ENCODE measurements at places on chromosomes 7 and 10.

DNA sequence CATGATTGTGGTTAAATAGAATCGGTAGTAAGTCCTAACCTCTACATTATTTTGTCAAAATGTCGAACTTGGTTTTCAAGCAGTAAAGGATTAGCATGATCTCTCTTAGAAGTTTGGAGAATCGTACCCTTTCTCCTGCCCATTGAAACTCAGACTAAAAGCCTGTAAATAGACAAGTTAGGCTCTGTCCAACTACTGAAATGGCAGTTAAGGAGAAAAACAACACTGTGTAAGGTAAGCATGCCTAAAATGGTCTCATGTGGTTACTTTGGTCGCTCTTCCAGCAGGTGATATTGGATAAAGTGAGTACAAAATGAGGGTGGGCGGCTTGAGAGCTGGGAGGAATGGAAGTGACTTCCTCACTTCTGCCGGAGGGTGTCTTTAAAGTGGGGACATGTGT, 25.0 kb downstream of the SEC61A2 start:
- DNase-seq = no peak

DNA sequence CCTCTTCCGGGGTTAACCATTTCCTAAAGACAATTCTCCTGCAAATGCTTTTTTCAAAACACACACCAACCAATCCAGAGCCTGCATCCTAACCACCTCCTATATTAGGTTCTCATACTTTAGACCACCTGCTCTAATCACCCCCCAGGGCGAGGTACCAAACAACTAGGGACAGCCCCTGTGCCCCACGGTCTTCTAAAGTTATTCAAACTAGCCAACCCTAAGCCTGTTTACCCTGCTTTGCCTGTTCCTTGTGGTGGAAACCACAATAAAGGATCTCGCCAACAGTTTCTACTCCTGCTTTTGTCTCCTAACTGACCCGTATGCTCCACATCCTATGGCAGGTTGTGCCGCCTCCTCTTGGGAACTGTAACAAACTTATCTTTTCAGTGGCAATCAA, 21.1 kb downstream of the SP4 start:
- no peak for DNase-seq

DNA sequence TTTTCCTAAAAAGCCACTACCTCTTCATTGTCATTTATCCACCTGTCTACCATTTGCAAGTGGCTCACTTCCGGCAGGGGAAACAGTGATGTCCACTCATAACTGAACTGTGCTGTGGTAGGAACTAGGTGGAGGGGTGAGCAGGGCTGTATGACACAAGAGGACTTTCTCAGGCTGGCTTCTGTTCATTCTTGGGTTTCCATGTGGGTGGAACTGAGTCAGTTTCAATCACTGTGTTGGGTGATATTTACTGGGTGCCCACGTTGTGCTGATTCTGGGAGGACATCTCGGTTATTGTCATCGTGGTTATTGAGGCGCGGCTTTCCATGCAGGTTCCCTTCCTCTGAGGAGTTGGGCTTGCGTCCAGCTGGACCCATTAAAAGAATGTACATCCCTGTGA, 38.8 kb downstream of the RAMP3 start:
- DNase-seq = no peak

GRCh38 chr7:88789480-88790064, 6.0 kb downstream of the TEX47 start:
- no peak for DNase-seq

- no peak for DNase-seq
Observed at GRCh38 chr10:69497231-69497561, 45.9 kb downstream of the TSPAN15 start.

- DNase-seq = no peak
Observed at GRCh38 chr7:26616235-26616634, 248.2 kb downstream of the SKAP2 start.

- no peak for DNase-seq
Observed at GRCh38 chr10:113094114-113094486, 144.1 kb downstream of the TCF7L2 start.

- DNase-seq = no peak
Observed at GRCh38 chr10:114543456-114543855, 114.6 kb downstream of the ABLIM1 start.

DNA sequence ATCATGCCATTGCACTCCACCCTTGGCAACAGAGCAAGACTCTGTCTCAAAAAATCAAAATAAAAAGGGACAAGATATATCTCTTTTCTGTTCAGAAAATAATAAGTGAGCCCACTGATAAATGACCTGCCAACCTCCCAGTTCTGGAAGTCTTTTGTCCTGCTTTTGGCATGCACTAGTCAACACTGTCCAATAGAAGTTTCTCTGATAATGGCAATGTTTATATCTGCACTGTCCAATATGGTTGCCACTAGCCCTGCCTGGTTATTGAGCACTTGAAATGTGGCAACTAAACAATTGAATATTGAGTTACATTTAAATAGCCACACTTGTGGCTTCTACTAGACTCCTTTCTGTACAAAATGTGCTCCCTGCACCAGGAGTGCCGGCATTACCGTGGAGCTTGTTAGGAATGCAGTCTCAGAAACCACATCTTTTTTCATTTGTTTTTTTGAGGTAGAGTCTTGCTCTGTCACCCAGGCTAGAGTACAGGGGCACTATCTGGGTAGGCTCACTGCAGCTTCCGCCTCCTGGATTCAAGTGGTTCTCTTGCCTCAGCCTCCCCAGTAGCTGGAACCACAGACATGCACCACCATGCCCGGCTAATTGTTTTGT, 229.7 kb downstream of the CACNB2 start:
- DNase-seq = no peak

DNA sequence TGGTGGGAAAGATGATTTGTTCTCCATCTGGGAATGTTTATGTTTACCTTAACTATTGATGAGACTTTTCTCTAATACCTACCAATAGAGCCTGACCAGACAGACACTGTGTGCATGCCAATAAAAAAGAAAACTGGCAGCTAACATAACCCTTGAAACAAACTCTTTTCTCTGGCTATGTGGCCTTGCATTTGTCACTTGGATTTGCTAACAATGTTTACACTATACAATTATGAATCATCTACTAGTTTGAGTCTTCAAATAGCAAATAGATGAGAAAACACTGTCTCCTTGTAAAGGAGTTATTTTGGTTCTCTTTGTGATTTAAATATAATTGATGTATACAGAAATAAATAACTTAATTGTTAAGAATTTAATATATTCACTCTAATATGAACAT, 273.1 kb downstream of the SEMA3D start:
- DNase-seq = no peak

DNA sequence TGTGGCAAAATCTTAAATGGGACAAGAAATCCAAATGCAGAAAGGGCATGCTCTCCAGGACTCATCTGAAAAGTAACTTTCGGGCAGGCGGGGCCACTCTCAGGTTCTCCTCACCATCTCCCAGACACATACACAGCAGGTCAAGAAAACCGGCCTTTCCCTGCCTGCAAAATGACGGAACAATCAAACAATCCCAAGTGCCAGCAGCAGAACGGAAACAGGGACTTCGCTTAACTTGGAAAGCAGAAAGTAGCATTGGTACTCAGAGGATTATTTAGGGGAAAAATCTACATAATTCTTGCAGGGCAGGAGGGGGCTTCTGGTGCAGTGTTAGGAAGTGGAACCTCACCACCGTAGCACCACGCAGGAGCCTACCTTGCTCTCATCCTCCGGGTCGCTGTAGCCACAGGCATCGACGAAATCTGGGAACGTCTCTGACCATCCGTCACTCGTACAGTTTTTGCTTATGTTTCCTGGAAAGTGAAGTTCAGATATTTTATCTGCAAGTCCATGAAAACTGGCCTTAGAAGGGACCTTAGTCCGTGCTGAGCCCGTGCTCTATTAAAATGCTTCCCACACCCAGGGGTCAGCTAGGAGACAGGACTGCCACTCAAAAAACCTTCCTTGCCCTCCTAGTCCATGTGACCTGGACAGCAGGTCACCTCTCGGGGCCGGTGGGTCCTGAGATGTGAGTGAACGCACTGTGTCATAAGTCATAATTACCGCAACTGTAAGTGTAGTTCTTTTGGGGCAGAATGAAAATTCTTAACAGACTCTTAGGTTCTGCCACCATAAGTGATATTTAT, 41.1 kb downstream of the VIPR2 start:
- no peak for DNase-seq

GRCh38 chr7:91519241-91520158, 255.3 kb downstream of the FZD1 start:
- DNase-seq = no peak

GRCh38 chr10:75470901-75471300, 39.5 kb downstream of the LRMDA start:
- no peak for DNase-seq

DNA sequence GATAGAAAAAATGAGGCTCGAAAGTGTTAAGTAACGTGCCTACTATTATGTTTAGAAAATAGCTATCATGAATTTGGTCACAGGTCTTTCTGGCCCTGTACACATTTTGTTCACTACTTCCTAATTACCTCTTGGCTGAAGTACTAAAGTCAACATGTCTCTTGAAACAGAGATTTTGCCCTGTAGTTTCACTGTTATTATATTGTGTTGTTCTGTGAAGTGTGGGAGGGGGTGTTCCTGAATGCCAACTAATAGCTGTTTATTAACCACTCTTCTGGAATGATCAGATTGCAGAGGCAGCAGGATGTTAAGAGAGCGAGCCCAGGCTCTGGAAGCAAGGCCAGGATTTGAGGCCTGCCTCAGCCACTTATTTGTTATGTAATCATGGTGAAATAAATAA, 72.1 kb downstream of the RNF133 start:
- no peak for DNase-seq

DNA sequence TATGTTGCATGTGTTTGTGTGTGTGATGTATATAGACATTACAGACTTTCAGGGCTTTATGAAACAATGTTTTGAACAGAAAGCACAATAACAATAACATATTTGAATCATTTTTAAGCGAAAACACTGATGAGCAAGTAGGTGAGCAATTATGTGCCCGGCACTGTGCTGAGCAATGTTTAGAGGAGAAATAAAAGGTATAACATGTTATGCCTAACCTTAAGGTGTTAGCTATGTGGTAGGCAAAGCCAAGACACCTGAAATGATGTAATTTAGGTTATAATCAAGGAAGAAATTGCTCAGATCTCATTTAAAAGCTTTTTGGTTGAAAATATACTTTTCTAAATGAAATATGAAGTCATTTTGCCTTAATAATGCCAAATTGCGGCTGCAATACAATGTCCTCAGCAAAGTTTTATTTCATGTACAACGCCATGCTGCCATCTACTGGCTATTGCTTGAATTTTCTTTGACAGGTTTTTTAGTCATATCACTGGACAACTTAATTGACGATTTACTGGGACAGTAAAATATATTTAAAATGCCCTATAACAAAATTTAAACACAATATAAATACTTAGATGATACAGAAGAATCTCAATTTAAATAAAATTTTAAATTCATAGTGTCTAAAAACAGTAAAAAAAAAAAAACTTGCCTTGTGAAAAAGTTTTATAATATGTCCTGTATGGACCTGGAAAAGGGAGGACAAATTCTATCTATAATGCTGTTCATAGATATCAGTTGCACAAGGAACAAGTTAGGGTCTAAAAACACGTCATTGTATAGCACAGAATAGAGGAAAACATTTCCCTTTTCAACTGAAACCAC, 131.1 kb upstream of the CDK1 start:
- DNase-seq = no peak

- no peak for DNase-seq
Observed at GRCh38 chr7:50695026-50695425, 87.7 kb downstream of the GRB10 start.

DNA sequence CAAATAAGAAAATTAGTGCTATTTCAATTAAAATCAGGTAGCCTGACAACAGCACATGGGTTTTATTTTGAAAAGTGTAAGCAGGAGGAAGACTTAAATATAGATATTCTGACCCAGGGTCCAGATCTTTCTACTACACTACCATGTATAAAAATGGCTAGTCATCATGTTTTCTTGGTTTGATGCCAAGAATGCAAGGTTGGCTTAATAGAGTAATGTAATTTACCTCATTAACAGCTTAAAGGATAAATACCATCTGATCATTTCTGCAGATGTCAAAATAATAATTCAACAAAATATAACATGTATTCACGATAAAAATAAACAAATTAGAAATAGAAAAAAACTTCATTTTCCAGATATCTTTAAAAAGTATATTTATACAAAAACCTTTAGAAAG, 39.4 kb downstream of the FRMD4A start:
- no peak for DNase-seq

DNA sequence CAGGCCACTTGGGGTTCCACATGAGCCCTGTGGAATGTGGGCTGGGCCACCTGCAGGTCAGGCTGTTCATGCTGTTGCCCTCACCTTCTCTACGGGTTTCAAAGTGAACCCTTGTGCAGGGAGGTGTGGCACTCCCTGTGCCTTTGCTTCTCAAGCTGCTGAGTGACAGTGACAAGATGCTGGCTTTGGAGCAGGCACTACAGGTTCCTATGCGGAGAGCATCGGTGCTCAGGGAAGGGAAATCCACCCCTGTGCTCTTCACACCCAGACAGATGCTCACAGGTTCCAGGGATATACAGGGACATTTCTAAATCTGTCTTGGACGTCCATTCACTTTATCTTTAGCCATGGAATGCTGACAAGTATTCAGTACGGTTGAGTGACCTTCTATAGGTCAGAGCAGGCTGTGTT, 1005.0 kb downstream of the LRMDA start:
- no peak for DNase-seq

Measured in activated effector memory CD4-positive, alpha-beta T cell treated with Interleukin-2 at 50 U/mL for 16 hours (primary cell).